Neural progenitor cell (in vitro differentiated cells): ENCODE measurements at places on chromosomes 11 and 22.

DNA sequence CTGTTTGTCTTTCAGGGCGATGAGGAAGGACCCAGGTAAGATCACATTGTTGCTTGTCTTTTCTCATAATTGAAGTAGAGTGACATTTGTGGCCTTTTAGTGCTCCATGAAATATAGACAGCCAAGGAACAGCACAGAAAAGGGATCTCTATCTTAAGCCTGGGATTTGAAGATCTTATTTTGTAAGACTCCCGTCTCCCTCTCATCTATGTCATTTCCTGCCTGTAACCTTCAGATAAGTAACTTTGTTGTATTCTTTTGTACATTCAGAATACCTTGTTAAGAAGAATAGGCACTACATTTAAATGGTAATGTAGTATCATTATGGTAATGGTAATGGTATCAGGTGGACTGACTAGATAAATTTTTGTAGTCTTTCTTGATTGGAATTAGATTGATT, 72.8 kb downstream of the TRIM44 start:
- no peak for DNase-seq

DNA sequence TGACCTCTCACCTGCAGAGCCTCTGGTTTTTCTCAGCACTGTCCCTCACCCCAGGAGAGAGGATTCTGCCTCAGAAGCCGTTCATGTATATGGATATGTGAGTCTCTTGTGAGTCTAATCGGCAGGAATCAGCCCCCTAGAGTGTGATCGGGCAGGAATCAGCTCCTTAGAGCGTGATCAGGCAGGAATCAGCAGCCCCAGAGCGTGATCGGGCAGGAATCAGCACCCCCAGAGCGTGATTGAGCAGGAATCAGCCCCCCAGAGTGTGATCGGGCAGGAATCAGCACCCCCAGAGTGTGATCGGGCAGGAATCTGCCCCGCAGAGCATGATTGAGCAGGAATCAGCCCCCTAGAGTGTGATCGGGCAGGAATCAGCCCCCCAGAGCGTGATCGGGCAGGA, 80.0 kb upstream of the EIF3D start:
- no peak for DNase-seq

DNA sequence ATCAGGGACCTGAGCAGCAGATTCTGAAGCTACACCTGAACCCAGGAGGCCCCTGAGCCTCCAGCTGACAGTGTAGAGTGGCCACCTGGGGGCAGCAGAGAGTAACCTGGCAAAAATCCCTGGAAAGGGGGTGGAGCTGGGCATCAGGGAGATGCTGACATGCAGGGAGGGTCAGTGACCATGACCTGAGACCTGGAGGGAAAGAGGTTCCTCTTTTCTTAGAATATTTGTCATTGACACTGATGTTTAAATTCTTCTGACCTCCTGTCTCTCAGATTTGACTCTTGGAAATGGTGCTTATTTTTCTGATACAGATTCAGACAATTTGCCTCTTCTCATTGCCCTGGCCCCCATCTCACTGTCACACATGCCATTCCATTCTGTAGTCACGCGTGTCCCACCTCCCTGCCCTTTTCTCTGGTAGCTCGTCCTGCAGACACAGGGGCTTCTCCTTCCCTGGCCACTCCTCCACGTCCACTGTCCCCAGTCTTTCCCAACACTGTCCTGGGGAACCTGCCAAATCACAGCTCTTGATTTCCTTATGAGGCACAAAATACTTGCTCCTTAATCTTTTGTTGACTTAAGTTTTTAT, 117.2 kb upstream of the IGLL5 start:
- peak; percentile 68 for DNase-seq

DNA sequence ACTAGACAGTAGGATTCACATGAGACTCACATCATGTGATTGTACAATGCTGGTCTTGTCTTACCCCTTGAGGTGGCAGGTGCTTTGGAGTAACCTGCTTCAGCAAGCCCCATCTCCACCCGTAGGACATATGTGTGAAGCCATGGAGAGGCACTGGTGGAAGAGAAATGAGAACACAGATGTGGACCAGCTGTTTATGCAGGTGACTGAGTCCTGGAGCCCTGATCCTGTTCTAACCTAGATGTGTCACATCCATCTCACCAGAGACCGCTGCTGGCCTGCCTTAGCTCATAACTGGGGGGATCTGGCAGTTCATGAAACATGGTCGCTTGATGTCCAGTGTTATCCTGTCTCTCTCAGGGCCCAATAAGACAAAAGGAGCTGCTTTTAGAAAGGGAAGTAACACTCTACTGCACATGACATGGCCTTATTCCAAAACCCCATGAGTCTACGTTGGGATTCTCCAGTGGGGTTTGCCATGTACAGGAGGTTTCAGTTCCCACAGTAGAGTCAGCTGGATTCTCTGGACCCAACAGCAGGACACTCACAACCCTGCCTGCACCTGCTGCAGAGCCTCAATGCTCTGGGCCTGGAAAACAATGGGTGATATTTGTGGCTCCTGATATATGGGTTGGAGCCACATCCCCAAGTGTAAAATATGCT, 62.0 kb downstream of the GGTLC2 start:
- no peak for DNase-seq

- DNase-seq = no peak
Measured at GRCh38 chr11:1198561-1199240, 24.2 kb upstream of the MUC5B start.

DNA sequence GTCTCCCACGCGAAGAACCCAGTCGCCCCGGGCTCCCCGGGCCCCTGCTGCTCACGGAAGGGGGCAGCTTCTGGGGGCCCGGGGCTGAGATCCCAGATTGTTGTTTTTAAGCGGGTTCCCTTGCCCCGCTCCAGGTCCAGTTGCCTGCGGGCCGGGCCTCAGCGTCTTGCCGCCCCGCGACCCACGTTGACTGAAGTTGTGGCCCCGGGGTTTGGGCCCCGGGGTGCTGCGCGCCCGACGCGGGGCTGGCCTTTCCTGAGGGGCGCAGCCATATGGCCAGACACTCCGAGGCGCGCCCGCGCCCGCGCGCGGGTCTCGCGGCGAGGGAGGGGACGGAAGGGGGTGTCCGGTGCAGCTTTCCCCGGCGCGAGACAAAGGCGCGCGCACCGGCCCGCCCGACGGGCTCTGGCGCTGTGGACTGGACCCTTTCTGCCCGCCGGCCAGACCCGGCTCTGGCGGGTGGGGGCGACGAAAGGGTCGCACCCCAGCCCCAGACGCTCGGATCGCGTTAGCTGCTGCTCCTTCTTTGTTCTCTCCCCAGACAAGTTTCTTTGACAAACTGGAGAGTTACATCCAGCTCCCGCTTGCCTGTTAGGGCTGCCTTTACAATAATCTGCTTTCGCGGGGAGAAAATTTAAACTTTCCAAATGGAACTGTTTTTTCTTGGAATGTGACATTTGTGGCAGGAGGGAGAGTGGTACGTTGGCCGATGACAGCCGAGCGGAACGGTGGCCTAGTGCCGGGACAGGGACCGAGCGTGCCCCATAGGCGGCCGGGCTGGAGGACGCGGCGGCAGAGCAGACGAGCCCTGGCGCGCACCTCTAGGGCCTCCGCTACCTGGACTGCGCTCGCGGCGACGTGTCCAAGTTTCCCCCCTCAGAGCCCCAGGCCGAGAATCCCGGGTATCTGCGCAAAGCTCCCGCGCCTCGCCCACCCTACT, 716 bp downstream of the AMOTL1 start:
- DNase-seq = peak; percentile 63

- no peak for DNase-seq
Measured at GRCh38 chr22:46851941-46852340, 89.5 kb downstream of the TBC1D22A start.

DNA sequence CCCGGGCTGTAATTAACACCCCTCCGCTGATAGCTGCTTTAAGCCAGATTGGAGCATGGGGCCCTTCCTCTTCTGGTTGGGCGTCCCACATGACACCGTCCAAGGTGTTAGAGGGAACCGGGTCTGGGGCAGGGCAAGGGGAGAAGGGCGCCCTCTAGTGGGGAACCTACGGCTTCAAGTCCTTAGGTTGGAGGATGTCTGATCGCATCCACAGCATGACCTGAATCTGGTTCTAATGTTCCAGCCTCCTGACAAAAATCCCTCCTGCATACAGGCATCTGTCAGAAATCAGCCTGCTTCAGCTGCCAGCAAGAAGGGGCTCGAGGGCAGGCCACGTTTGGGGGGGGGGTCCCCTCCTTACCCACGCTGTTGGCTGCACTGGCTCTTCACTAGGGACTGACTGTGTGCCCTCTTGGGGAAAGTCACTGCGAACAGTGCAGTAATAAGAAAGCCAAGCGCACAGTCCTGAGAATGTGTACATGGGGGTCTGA, 94.2 kb upstream of the TBCEL start:
- DNase-seq = peak; percentile 90

GRCh38 chr22:29553351-29554224, at the start of gene THOC5:
Gene THOC5, minus strand, starts transcription at chr22:29553757. Its CDS starts 4,610 bp downstream, at chr22:29549147.
- DNase-seq = peak; percentile 96

DNA sequence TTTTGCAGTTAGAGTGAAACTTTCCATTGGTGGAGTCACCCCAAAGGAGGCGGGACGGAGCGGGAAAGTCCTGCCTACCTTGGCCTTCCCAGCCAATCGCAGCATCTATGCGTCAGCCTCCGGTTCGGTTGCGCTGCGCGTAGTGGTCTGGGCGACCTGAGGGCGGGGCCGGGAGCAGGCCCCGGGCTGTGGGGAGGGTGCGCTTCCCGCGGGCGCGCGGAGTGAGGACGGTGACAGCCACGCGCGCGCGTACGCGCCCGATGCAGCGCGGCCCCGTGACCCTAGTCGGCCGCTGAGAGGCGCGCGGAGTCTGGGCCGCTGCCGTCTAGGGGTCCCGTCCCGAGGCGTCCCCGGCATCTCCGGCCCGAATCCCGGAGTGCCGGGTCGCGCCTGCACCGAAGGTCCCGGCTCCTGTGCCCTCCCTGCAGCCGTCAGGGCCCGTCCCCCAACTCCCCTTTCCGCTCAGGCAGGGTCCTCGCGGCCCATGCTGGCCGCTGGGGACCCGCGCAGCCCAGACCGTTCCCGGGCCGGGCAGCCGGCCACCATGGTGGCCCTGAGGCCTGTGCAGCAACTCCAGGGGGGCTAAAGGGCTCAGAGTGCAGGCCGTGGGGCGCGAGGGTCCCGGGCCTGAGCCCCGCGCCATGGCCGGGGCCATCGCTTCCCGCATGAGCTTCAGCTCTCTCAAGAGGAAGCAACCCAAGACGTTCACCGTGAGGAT, at the start of gene NF2:
TSS of gene NF2 (plus strand) at position 276 of the 718 bp plus-strand sequence. CDS start at position 642, 366 bp downstream.
- peak; percentile 100 for DNase-seq

GRCh38 chr22:20299746-20300136, 20.1 kb downstream of the DGCR6L start:
- DNase-seq = no peak

GRCh38 chr11:69962152-69962551, 116.0 kb upstream of the ANO1 start:
- DNase-seq = no peak

DNA sequence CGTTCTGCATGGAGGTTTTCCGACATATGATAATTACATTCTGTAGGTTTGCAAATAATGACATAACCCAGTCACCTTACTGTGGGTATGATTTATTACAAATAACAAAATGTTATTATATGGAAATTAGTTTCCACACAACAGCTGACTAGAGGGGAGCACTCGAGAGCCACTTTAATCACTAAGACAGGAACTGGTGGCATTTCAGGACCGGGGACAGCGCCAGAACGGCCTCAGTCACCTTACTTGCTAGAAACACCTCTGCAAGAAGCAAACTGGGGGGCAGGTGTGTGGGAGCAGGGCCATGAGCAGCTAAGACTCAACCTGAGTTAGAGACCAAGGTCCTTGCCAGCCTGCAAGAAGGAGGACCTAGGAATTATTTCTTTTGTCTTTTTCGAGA, 199.9 kb downstream of the DSCAML1 start:
- DNase-seq = peak; percentile 83

DNA sequence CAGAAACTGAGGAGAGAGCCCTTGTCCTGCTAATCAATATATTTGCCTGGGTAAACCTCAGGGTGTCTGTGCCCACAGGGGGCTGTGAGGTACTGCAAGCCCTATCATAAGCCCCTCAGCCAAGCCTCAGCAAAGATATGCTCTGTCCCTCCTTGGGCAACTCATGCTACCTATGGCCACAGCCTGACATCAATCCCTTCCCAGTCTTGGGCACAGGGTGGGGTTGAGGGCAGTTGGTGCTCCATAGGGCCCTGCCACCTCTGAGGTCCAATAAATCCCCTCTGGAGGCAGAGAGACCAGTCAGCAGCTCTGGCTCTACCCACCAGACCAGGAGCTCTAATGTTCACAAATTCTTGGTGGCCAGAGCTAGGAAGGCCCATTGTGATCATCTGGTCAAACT, 23.8 kb downstream of the TPBGL start:
- peak; percentile 1 for DNase-seq
